Glutamatergic neuron (in vitro differentiated cells): ENCODE measurements at places on chromosomes 6 and 20. TPM values are rescaled to one million over a fixed set of nuclear protein-coding genes. Genes with fewer than 3 reads are reported as not detected.

The HLA-DQB2 gene
- not detected for total RNA-seq

The TDP2 gene
- 56.9 TPM for total RNA-seq

The SEL1L2 gene
- not detected for total RNA-seq

The ZNF391 gene
- total RNA-seq = 8.3 TPM

The BHLHE23 gene
- 23.9 TPM for total RNA-seq

The HEY2 gene
- total RNA-seq = 2.1 TPM
